Activated T-cell treated with anti-CD3 and anti-CD28 coated beads, Interleukin-2, amount 50 U/mL, for 4 hours (primary cell): ENCODE measurements at places on chromosomes 3 and 15.

DNA sequence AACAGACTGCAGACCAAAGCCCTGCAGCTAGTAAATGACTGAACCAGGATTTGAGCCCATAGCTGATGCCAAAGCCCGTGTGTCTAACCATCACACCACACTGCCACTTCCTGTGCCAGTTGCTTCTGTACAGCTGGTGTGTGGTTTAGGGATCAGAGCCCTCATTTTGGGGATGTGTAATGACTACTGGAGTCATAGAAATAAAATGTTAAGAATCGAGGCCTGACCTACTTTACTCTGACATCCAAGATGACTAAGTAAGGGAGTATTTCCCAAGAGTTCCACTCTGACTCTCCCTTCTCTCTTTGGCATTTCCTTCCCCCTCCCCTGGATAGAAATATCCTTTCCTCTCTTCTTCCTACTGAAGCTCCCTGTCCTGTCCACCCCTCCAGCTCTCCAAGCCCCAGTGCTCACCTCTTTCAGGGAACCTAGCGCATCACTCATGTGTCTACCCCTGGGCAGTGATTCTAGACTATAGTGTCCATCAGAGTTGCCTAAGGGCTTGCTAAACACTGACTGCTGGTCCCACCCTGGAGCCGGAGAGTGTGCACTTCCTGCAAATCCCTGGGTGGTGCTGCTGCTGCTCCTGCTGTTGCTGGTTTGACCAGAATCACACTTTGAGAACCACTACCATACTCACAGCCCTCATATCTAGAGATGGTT lies 53.8 kb downstream of the MGLL start:
- no peak for DNase-seq

- DNase-seq, result no peak
These were observed 8.0 kb downstream of the KAT2B start for GRCh38 chr3:20047976-20048883.

- DNase-seq, result no peak
These were observed 99.5 kb downstream of the SV2B start for GRCh38 chr15:91199511-91199910.

DNA sequence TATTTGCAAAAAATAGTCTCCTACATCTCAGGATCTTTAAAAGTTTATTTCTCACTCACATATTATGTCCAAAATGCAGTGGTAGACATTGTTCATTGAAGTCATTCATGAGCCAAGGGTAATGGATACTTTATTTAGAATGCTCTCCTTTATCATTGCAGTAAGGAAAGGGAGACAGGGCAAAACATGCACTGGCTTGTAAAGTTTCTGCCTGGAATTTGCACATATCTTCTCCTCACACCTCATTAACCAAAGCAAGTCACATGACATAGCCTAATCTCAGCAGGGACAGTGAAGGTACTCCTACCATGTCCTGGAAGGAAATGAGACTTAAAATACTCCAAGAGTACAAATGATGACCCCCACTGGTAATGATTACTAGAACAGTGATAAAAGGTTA lies 333.7 kb upstream of the EPHA3 start:
- DNase-seq, result no peak

GRCh38 chr3:99915906-99916432 lies 98.3 kb downstream of the CMSS1 start:
- DNase-seq, result no peak

DNA sequence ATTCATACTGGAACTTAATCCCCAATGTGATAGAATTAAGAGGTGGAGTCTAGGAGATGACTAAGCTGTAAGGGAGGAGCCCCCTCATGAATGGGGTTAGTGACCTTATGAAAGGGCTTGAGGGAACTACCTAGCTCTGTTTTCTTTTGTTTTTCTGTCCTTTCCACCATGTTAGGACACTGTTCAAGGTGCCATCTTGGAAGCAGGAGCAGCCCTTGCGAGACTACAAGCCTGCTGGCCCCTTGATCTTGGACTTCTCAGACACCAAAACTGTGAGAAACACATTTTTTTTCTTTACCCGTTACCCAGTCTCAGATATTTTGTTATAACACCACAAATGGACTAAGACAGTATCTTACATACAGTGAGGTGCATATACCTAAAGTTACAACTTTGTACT lies 26.5 kb downstream of the GOLGA6A start:
- DNase-seq, result no peak

DNA sequence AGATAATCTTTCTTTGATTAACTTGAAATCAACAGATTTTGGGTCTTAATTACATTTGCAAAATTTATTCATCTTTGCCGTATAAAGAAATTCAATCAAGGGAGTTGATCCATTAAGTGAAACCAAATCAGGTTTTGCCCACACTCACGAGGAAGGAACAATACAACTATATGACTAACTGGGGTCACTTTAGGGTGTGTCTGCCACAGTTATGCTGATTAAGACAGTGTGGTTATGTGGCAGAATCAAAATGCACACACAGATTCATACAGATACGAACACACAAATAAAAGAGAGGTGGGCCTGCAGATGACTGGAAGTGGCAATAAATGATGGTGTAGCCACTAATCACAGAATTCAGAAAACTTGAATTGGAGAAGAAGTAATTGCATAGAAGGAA lies 543.5 kb downstream of the GABRG3 start:
- no peak for DNase-seq

- no peak for DNase-seq
These were observed 25.0 kb upstream of the RPP14 start for GRCh38 chr3:58281069-58281468.

GRCh38 chr3:118597184-118597583 lies 437.5 kb downstream of the IGSF11 start:
- no peak for DNase-seq

GRCh38 chr15:62770111-62770660 lies 272.4 kb upstream of the TPM1 start:
- no peak for DNase-seq

DNA sequence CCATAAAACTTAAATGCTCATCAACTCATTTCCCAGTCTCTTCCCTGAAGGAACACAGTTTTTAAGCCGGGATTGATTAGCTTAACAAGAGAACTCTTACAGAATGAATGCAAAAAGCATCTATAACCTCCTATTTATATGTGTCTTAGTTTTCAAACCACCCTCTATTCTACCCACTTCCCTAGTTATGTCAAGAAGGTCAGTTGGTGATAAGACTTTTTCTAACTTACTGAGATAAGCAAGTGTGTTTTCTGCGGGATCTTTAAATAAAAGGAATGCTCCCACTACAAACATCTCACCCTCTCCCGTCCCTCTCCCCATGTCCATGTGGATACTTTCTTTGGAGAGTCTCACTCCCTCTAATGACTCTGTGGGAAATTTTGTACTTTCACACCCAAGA lies 218.5 kb downstream of the SV2B start:
- DNase-seq, result no peak

DNA sequence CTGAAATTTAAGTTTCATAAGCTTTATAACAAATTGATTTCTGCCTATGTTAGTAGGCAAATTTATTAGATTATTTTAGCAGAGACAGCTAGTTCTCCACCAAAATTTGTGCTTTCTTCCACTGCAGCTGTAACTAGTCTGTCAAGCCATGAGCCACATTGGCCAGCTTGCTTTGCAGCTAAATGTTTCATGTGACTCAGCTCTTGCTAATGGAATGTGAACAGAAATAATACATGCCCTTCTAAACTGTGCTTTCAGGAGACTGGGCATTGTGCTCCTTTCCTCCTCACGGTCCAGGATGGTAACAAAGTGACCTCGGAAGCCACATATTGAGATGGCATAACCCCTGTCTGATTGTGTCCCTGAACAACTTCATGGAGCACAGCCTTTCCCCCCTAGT lies 51.3 kb upstream of the KPNA4 start:
- DNase-seq, result no peak

- no peak for DNase-seq
These were observed 11.2 kb upstream of the LIPC start for GRCh38 chr15:58420579-58421043.

GRCh38 chr3:194307849-194308248 lies 43.3 kb downstream of the CPN2 start:
- no peak for DNase-seq

GRCh38 chr15:34436126-34436955 lies 1.3 kb downstream of the GOLGA8A start:
- DNase-seq, result no peak

- no peak for DNase-seq
These were observed 122.1 kb downstream of the CNTN6 start for GRCh38 chr3:1214933-1215332.

DNA sequence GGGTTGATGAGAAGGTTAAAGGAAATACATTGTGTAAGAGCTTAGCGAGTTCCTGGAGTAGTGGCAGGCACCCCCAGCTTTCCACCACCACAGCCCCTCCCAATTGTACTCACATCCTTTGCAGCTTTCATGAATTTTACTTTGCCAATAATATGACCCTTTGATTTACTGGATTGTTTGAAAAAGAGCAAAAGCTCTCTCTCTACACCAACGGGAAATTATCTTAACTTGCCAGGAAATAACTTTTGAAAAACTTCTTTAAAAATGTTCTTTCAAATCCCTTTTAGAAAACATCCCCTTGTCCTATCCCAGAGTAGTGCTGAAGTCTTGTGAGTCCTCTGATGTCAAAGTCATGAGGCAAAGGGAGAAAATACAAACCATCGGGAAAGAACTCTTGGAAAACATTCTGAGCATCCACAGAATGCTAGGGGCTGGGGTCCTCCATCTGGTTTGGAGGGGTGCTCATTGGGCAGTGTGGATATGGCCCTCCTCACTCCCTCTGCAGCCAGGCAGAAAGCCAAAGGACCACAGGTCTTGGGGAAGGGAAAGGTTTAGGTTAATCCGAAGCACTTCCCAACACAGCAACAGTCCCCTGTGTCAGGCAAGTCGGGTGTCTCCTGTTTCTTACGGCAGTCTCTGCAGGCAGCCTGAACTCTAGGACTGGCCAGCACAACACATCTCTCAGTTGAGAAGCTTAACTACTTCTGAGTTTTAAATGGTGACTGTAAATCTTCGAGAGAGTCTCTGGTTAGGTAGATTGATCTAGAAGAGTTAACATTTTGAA lies 36.5 kb downstream of the BOC start:
- DNase-seq, result no peak

GRCh38 chr3:11907667-11908660 lies 61.3 kb upstream of the TAMM41 start:
- DNase-seq, result no peak

- DNase-seq, result no peak
These were observed 75.8 kb downstream of the AAGAB start for GRCh38 chr15:67178569-67179210.
